Sigmoid colon (tissue), 7 donors: ENCODE measurements at places on chromosomes 16 and 17.

GRCh38 chr16:62665269-62665668 lies 629.0 kb upstream of the CDH8 start:
- DNase-seq, result no peak

- no peak for DNase-seq
Observed at GRCh38 chr16:89924297-89924924, 1.3 kb downstream of the TUBB3 start.

DNA sequence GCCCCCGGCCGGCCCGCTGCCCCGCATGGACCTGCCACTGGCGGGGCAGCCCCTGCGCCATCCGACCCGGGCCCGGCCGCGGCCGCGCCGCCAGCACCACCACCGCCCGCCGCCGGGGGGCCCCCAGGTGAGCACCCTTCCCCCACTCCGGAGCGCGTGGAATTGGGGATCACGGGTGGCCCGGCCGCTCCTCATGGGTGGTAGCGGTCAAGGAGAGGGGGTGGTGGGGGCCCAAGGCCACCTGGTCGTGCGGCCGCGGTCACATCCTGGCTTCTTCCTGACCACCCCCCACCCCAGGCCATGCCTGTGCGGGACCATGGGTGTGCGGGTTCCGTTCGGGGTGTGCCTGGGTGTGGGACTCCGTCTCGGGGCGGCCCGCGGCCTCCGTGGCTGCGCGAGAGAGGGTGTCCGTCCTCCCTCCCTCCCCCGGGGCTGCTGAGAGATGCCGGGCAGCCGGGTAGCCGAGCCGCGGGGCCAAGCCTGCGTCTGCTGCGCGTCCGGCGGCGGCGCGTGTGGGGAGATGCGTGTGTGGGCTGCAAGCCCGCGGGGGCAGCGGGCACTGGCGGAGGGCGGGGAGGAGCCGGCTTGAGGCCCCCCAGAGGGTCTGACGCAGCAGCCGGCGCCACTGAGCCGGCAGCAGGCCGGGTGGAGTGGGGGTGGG lies 6.8 kb downstream of the ACD start:
- no peak for DNase-seq

DNA sequence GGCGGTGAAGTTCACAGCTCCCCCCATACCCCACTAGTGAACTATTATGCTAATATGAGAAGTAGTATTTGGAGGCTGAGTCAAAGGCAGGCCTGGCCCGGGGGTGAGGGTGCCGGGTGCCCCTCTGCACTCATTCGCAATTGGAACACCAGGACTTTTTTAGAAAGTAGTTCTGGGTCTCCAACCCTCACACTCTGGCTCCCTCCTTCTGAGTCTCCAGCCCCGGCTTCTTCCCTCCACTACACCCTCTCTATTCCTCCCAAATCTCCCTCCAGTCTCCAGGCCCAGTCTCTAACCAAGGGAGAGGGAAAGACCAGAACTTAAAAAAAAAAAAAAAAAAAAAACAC lies 11.3 kb upstream of the HOXB2 start:
- peak; percentile 63 for DNase-seq

DNA sequence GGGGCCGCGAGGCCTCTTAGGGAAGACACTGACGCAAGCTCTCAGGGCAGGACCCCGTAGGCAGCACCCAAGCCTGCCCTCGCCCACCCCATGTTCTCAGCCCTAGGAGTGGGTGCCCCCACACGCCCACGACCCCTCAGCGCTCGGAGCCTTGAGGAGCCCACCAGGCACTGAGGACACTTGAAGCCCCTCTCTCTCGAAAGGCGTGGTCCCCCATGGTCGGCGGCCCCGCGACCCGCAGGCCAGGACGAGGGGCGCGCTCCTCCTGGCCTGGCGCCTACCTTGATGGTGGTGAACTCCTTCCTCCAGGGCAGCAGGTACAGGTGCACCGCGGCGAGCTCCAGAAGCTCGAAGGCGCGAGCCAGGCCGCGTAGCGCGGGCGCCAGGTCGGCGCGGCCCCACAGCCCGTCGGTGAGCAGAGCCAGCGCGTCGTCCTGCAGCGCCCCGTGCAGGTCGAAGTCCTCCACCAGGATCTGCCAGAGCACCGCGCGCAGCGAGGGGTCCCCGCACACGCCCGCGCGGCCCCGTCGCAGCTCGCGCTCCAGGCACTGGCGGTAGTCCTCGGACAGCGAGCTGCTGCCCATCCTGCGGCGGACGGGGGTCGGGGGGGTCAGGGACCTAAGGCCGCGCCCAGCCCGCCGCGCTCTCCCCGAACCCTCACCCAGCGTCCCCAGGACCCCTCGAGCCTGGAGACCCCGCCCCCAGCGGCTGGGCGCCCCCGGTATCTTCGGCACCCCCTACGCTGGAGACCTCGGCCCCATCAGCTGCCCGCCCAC lies 668 bp downstream of the SPATA2L start:
- no peak for DNase-seq
